ENCODE measurements at places on chromosomes 6 and 20.

- DNase-seq, result peak; percentile 20
Observed at GRCh38 chr6:21603082-21603952, 9.8 kb downstream of the SOX4 start.

GRCh38 chr6:166364456-166364855 is 18.3 kb downstream of the MPC1 start:
- no peak for DNase-seq

- no peak for DNase-seq
Observed at GRCh38 chr20:37375227-37375626, 29.3 kb downstream of the SRC start.

GRCh38 chr6:938271-938905 is 245.4 kb upstream of the EXOC2 start:
- DNase-seq, result no peak

DNA sequence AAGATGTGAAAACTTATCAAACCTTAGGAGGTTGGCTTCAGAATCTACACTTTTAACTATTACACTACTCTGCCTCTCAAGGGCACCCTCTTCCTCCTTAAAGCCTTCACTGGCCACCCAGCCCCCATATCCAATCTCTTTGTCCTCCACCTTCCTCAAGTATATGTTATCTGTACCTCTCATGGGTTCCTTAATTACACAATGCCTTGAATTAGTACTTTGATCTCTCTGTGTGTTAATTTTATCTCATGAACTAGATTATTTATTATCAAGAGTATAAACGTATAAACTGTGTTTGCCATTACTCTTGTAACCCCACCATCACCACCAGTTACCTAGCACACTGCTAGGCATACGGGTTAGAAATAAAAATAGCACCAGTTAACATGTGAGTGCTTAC is 83.3 kb downstream of the NCR2 start:
- no peak for DNase-seq

DNA sequence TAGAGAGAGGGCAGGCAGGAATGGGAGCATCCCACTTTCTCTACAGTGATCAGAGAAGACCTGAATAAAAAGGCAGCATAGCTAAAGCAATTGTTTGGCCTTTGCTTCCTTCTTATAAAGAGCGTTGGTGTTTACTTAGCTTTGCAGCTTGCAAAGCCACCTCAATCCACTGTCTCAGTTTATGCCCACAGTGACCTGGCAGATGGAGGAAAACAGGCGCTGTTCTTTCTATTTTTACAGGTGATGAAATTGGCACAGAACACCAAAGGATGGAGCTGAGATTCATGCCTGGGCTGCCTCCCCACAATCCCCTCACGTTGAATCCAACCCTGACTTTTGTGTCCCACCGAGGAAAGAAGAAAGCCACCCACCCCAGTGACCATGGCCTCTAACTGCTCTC is 130.5 kb downstream of the TTLL2 start:
- no peak for DNase-seq

GRCh38 chr6:32176476-32177182 is 745 bp upstream of the AGPAT1 start:
- DNase-seq, result no peak

DNA sequence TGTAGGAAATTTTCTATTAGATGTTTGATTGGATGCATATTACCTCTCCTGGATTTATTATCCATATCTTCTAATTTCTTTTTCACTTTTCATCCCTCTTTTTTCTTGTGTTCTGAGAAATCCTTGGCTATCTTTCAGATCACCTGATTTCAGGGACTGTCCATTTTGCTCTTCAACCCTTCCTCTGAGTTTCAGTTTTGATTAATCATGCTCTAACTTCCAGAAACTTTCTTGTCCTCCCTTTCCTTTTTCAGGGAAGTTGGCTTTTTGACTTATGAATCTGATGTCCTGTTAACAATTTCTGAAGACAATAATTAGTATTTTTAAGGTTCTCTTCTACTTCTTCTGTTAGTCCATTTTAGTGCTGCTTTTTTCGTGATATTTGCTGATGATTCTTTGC is 79.1 kb downstream of the FKBP5 start:
- DNase-seq, result no peak

DNA sequence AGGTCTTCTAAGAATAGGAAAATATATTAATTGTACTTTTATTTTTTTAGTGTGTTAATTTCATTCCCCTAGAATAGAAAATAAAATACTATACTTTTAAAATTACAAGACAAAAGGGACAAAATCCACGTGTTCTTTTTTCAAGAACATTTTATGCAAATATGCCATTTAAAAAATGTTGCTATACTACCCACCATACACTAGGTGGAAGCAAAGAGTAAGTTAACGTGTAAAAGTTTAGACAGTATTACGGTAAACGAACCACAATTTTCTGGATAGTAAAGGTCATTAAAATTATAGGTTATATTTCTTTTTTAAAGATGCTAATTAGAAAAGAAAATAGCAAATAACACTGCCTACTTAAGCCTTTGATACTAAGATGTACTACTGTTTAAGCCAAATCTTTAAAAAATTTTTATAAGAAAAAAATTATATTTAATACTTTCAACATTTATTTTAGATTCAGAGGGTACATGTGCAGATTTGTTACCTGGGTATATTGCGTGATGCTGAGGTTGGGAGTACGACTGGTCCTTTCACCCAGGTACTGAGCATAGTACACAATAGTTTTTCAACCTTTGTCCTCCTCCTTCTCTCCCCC is 287.6 kb downstream of the PHF3 start:
- DNase-seq, result peak; percentile 49

GRCh38 chr20:47754388-47754715 is 30.9 kb downstream of the SULF2 start:
- no peak for DNase-seq

DNA sequence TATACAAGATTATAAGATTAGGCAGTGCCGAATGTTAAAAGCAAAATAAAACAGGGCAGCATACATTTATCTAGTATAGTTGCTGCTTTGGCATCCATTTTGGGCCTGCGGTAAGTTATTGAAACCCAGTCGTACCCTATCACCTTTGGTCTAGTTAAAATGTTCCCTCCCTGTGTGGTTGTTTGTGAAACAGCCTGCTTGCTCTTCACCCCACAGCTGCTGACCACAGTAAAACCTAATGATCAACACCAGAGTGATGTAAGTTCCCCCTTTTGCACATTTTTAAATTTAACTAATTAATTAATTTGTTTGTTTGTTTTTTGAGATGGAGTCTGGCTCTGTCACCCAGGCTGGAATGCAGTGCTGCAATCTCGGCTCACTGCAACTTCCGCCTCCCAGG is 50.3 kb upstream of the TXNDC5 start:
- no peak for DNase-seq

- DNase-seq, result no peak
Observed at GRCh38 chr6:15090145-15090579, 155.7 kb upstream of the JARID2 start.

GRCh38 chr6:55174211-55175026 is at the start of gene HCRTR2:
TSS of gene HCRTR2 (plus strand) at chr6:55174515. CDS start at chr6:55174588, 73 bp downstream.
- peak; percentile 1 for DNase-seq

DNA sequence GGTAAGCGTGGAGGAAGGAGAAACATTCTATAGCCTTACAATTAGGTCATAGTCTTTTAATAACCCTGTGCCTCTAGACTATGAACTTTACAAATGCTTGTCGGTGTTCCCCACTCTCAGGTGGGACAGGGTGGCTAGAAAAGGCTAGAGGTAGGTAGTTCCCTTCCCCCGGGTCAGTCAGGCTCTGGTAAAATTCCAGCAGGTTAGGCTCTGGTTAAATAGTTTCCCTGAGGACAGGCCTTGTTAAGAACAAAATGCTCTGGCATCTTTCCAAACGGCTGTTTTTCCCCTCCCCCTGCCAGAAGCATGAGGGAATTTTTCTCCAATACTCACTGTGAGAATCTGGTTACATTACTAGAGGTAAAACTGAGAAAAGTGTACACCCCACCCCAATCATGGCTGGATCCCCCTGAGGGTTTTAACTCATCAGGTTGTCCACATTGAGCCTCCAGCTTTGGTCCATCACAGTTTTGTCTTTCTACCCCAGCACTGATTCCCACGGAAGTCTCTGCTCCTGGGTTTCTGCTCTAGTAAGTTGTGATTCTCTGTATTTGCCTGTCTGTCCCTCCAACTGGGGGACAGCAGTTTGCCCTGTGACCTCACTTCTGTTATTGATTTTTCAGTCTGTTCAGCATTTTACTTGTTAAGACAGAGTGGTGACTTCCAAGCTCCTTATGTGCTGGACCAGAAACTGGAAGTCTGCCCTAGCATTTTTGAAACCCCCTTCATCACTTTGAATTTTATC is 84.7 kb upstream of the ADGRF1 start:
- DNase-seq, result peak; percentile 83

- no peak for DNase-seq
Observed at GRCh38 chr20:2751878-2752566, 48.4 kb downstream of the CPXM1 start.

GRCh38 chr6:139841794-139842215 is 467.4 kb upstream of the CITED2 start:
- DNase-seq, result no peak

GRCh38 chr6:4554645-4555044 is 221.6 kb upstream of the CDYL start:
- DNase-seq, result no peak

GRCh38 chr6:70956191-70956450 is 739 bp downstream of the B3GAT2 start:
- no peak for DNase-seq

DNA sequence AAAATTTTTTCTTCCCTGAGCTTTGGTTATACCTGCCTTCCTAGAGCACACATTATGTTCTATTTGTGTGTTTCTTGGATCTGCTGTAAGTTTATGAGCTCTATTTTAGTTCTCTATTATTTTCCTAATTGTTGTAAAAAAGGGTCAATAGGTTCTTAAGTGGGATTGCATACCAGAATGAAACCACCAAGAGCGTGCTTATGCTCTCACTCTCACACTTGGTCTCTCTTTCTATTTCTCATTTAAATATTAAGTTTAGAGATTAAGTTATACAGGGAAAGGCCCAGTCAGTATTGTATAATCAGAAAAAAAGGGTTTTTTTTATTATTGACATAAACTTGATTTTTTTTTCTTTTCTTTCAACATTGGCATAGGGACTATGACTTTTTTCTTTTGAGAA is 96.8 kb downstream of the RIMS1 start:
- DNase-seq, result no peak
